MG63 (cell line): ENCODE measurements at places on chromosomes 3 and 15. TPM values are rescaled to one million over a fixed set of nuclear protein-coding genes. Genes with fewer than 3 reads are reported as not detected.

The CHRNA3 gene
- total RNA-seq, result not detected in 2 replicates

The COPG1 gene
- total RNA-seq, result 116 and 146 TPM in 2 replicates

The SPPL2A gene
- total RNA-seq, result 95.5 and 150 TPM in 2 replicates

The GPR171 gene
- total RNA-seq, result not detected in 2 replicates

The SLC22A14 gene
- total RNA-seq, result 0.69 TPM in 1 of 2 replicates, not detected in the other

The GDPGP1 gene
- total RNA-seq, result 0.86 and 6.4 TPM in 2 replicates

The SLC49A4 gene
- 9.9 and 10.2 TPM in 2 replicates for total RNA-seq
